ENCODE measurements at places on chromosomes 4 and X.

- DNase-seq, result no peak
Observed at GRCh38 chrX:152640034-152640818, 2.5 kb downstream of the GABRQ start.

DNA sequence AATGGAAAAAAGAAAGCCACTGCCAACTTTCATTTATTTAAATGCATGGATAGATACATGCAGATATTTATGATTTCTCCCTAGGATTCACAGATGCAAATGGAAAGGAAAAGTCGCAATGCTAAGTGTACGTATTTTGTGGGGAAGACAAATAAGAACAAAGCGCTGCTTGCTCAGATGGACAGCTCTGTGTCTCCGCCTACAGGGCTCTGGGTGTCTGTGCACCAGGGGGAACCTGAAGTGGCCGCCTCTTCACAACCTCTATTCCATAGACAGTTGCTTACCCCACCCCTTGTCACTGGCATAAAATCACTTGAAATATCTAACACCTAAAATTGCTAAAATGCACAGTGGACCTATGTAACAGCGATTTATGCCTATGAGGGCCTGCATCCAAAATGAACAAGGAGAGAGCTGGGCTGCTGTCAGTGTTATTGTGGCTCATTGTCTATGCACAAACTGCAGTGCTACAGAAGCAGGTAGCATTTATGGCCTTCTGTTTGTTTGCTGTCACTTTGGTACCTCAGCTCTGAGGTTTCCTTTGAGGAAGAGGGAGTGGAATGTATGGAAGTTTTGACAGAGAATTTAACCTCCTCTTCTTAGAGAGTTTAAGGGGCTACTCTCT lies 58.6 kb upstream of the PAGE1 start:
- no peak for DNase-seq

DNA sequence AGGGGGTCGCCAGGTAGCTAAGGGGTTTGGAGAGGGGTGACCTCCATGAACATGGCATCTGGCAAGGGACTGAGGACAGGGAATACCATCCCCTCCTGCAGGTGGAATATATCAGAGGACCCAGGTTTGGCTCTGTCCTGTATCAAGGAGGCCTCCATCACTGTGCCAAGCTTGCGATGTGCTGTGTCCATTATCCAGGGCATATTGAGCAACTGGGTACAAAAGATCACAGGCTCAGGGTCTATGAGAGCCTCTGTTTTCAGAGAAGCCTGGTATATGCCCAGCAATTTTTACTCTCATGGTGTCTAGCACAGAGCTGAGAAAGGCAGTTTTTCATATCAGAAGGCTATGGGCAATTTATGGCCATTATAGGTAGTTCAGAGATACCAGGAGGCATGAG lies 16.6 kb upstream of the TCEAL5 start:
- DNase-seq, result no peak

DNA sequence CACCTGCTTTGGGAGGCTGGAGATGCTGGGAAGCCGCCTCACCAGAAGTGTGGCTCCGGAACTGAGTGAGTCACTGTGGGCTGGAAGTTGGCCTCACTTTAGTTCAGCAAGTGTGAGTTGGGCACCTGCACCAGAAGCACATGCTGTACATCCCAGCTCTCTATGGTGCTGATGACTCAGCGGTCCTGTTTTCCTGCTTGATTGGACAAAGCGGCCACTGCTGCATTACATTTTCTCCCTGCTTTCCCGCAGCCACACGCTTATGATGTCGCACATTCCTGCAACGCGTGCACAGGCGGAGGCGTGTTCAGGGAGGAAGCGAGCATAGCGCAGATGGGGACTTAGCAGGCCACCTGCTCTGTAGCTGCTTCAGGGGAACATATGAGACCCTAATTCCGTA lies 26.7 kb upstream of the CLDN34 start:
- DNase-seq, result no peak

- no peak for DNase-seq
Observed at GRCh38 chr4:110292994-110293744, 94.8 kb upstream of the ELOVL6 start.

DNA sequence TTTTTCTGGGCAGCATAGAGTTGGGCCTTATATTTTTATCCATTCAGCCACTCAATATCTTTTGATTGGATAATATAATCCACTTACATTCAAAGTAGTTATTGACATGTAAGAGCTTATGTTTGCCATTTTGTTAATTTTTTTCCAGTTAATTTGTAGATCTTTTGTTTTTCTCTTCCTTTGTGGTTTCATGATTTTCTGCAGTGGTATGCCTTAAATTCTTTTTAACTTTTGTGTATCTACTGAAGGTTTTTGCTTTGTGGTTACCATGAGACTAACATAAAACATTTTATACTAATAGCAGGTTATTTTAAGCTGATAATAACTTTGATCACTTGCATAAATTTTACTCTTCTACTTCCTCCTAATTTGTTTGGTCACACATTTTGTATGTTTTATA lies 140.8 kb upstream of the GATB start:
- no peak for DNase-seq

- no peak for DNase-seq
Observed at GRCh38 chr4:9952415-9952950, 68.8 kb downstream of the SLC2A9 start.

GRCh38 chr4:153081693-153082092 lies 122.5 kb upstream of the TRIM2 start:
- DNase-seq, result no peak

DNA sequence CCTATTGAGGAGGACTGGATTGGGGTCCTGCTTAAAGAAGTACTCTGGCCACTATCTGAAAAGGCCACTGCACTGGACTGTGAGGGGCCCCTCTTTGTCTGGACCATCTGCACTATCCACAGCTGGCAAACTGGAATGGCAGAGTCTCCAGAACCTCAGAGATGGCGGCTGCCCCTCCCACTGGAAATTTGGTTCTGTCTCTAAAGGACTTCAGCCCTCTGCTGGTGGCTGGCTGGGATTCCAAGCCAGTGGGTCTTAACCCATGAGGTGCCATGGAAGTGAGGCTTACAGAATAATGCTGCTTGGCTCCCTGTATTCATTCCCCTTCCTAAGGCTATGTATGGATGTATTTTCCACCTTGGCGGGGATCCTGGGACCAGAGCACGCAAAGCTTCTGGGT lies 41.6 kb upstream of the CYLC1 start:
- DNase-seq, result no peak

GRCh38 chrX:47278691-47279090 lies 45.9 kb downstream of the USP11 start:
- DNase-seq, result no peak

DNA sequence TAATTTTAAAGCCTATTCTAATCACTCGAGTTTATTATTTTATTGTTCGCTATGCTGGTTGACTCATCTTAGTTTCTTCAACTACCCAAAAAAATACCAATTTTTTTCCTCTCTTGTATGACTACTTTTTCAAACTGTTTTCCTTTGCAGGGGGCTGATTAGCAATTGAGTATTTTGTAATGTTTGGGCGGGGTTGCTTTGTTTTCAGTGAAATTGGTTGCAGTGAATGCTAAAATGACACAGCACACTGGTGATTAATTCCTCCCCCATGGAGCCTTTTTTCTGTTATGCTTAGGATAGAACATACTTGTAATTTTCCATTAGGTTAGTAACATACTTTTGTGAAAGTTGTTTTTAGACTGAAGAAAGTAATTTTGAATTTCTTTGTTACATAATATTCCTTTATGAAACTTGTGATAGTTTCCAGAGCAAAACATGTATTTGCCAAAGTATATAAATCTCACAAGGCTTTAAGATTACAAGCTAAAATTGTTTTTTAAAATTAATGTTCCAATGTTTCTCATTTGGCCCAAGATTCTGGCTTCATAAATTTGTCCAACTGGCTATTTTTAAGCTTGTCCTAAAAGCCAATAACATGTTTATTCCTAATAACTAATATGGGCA lies 120.4 kb downstream of the CHIC1 start:
- no peak for DNase-seq

GRCh38 chrX:6770936-6771335 lies 236.0 kb upstream of the VCX3A start:
- DNase-seq, result no peak

- DNase-seq, result no peak
Observed at GRCh38 chrX:40173143-40174000, 75.6 kb upstream of the BCOR start.

DNA sequence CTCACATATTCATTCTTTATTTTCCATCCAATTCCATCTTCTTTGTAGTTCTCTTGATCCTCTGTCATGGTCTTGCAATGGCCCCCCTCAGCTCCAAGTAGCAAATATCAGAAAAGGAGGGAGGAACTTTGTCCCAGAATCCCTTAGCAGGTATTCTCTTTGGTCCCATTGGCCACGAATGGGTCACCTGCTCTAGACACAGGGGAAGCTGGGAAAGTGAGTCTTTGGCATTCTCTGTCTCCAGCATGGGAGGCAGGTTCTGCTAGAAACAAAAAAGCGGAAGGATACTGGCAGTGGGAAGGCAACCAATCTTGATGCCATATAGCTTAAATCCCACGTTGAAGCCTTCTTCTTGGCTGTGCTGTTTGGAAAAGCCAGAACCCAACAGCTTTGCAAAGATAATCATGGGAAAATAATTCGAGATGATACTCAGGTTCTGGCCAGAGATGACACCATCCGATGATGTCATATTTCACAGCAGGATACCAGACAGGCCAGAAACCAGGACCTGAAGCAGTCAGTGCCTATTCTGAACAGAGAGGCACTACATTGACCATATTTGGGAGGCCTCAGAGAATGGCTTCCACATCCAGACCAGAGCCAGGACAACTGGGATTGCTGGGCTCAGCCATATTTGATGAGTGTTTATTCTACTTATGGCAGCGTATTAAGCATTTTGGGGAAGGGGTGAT lies 110.4 kb upstream of the ATXN3L start:
- DNase-seq, result no peak

DNA sequence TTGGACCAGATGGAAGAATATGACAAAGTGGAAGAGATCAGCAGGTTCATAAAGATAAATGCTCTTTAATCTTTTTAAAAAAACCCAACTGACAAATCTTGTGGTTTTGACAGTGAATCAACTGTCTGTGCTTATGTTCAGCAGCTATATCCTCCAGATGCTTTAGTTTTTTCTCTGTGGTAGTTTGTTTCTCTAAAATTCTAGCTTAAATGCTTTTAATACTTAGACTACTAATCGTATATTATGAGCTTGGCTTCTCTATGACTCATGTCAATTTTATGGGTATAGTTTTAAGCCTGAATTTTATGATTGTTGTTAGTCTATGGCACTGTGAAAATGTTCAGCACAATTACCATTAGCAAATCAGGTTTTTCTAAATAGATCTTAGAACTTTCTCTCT lies 12.9 kb downstream of the HHIP start:
- DNase-seq, result no peak

DNA sequence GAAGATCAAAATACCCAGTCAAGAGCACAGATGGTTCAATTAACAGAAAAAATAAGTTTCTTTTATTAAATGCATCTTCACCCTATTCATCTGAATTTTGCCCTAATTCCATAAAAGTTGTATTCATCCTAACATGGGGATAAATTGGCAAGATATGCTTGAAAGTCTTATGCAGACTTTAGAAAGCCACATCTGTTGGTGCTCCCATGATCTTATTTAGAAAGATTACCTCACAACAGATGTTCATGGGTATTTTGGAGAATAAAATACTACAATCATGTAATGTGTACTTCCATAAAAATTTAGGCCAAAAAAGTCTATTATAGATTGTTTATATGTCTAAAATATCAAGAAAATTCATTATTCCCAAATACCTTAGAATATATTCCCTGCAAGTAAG lies 510.3 kb downstream of the TECRL start:
- DNase-seq, result no peak

- DNase-seq, result no peak
Observed at GRCh38 chr4:107453987-107454386, 266.0 kb downstream of the PAPSS1 start.
